ENCODE measurements at places on chromosomes 5 and 9.

DNA sequence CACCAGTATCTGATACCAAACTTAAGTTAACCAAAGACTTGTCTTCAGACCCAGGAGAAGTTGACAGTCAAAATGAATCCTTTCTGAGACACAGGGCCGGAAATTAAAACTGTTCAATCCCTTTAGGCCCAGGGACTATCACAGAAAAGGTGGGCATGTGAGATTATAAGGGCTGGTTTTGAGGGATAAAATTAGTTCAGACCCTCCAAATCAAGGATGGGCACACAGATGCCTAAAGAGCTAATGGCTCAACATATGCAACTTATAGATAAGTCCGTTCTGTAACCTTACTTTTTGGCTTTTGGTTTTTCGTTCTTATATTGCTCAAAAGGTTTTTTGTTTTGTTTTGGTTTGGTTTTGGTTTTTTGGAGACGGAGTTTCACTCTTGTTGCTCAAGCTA, 129.6 kb upstream of the ABCA1 start:
- no peak for DNase-seq

GRCh38 chr5:23840083-23840482, 332.7 kb downstream of the PRDM9 start:
- no peak for DNase-seq

DNA sequence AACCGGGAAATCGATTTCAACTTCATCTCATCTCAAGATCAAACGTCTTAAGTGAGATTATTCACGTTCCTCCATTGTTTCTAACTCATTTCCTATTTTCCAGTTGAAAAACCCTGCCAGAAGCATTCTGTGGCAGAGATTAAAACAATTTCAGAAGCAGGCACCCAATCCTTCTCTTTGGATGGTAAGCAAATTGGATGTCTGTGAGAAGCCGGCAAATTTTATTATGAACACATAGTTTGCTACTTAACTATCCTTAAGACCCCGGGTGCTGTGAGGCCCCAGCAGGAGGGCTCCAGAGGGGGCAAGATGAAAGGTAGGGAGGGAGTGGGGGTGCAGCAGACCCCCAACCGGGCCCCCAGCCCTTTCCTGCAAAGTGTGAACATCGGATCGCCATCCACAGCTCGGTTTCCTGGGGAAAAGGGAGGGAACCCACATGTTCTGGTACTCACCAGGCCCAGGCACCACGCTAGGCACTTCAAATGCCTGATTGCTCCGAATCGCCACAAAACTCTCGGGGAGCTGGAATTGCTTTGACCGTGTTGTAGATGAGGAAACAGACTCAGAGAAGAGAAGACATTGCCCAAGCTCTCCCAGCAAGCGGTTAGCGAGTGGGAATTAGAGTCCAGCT, 167.1 kb upstream of the MVB12B start:
- no peak for DNase-seq

DNA sequence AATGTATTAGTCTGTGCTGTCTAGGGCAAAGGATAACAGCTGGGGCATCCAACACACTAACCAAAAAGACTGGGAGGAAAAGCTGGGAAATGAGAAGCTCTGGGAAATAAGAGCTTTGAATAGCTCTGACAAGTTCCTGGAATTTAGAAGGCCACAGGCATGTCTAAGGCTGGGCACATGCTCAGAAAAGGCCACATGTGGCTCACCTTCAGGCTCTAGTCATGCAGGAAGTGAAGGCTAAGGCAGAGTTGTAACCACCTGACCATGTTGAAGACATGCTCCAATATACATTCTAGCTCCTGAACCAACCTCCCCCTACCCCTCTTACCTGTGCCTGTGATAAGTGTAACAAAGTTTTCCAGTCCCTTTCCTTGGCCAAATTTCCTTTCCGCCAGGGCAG, 31.7 kb downstream of the CLTA start:
- no peak for DNase-seq

- DNase-seq: no peak
These were observed 385.0 kb upstream of the TRPC7 start for GRCh38 chr5:136750224-136750862.

GRCh38 chr5:127612441-127613141, 36.3 kb upstream of the CTXN3 start:
- DNase-seq: no peak

DNA sequence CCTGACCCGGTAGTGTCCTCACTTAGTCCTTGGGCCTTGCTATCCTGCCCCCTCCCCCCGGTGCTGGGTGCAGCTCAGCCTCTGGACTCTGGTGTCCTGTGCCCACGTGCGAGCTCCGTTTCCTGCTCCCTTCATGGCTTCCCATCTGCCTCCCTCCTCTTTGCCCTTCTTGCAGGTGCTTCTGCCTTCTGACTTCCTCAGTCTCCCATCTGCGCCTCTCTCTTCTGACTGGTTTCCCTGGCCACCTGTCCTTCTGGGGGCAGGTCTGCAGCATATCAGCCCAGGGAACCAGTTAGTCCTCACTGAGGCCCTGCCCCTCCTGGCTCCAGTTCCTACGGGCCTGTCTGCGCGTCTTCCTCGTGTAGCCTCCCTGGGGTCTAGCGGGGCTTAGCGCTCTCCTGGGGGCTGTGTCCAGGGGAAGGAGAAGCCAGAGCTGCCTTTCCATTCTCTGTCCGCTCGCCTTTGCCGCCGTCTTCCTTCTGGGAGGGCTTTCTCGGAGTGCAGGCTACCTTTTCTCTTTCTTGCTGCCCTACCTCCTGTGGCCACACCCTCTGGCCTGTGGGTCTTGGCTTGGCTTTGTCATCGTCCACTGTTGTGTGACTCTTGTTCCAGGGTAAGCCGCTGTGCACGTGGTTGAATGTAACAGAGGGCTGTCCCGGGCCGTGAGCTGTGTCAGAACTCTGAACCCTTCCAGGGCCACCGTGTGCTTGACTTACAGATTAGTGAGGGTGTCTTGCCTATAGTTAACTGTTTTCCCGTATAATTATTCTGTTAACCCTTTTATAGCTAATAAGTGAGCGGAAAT, 51.8 kb downstream of the EHMT1 start:
- no peak for DNase-seq

- peak; percentile 36 for DNase-seq
These were observed 3.6 kb upstream of the RGMB start for GRCh38 chr5:98769959-98770208.

- DNase-seq: no peak
These were observed 2.5 kb downstream of the CXXC5 start for GRCh38 chr5:139650689-139651042.

DNA sequence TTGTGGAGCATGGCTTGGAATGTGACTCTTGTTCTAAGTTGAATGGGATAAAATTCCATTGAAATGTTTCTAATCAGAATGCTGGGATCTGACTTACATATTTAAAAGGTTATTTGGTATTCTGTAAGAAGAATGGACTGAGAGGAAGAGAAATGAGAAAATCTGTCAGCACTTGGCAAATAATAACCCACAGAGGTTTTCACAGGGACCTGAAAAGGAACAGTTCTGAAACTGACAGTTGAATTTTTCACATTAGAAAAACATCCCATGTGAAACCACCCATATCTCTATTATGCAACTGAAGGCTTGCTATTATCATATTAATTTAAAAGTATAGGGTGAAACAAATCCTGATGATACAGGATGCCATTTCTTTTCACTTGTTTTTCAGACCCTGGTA, 302.7 kb downstream of the EPB41L4A start:
- no peak for DNase-seq

DNA sequence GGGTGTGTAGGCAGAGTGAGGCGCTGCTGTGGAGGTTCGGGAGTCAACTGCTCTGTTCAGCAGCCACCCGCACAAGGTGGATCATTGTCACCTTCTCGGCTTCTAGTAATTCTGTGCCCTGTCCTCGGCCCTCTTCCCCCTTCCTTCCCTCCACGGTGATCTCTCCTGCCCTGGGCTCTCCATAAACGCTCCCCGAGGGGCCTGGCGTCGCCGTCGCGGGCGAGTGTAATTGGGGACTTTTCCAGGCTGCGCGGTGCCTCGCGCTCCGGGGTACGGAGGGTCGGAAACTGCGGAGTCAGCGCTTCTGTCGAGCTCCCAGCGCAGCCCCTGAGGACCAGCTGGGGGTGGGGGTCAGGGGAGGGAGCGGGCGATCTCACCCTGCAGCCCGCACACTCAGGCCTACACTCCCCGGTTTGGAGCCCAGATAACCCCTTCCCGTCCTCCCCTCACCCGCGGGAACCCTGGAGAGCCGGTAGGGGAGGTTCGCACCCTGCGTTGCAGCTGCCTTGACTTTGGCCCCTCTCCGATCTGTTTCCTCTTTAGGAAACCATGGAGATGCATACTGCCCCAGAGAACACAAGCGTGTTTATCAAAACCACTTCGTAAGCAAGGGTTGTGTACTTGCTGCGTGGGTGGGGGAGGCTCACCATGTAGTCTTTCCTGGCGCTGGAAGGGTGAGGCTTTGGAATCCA, 188.3 kb upstream of the ZNF618 start:
- no peak for DNase-seq

GRCh38 chr5:76710991-76711390, 4.9 kb upstream of the F2R start:
- no peak for DNase-seq

DNA sequence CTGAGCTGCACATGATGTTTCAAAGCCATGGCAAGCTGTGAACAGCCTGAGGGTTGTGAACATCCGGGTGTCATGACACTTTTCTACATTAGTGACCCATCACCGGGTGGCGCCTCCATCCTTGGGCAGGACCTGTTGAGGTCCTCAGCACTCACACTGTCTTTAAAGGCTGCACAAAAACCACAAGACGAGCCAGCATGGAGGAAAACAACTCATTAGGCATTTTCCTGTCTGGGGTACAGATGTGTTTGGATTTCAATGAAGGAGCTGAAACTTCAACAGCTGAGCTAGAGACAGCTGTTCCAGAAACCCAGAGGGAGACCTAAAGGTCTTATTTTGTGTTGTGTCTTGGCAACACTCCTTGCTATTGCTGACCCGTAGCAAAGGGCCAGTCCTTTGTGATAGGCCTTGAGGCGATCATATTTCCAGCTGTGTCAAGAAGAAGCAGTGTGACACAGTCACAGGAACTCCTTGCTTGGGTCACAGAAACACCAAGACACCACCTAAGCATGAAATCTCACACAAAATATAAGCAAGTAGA, 151.8 kb upstream of the VLDLR start:
- peak; percentile 26 for DNase-seq

DNA sequence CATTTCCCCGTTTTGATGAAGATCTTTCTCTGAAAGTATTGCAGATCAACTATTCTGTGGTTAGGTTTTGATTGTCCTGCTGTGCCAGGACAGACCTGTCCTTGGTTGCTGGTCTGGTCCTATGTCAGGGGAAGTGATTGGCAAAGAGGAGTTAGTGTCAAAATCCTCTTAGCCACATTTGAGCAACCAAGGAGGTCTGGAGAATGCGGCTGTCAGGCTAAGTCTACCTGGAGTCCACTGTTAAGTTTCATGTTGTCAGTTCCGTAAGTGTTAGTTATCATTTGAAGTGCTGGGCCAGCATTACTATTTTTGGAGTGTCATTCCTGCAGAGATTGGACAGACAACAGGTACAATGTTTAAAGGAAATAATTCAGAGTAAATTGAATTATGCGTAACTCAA, 62.3 kb downstream of the UBE2QL1 start:
- DNase-seq: no peak

DNA sequence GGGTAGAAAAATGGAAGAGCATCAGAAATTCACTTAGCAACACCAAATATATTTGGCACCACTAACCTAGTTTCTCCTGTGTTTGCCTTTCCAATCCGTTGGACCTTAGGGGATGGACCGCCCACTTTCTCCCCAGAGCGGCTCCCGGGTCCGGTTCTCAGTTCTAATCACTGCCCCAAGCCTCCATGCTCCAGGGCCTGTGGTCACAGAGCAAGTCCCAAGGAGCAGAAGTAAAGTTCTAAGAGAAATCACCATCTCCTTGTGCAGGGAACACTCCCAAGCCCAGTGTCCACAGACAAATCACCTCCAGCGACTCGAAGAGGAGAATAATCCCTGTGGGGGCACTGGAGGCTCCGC, 728 bp upstream of the SLC1A1 start:
- peak; percentile 49 for DNase-seq

DNA sequence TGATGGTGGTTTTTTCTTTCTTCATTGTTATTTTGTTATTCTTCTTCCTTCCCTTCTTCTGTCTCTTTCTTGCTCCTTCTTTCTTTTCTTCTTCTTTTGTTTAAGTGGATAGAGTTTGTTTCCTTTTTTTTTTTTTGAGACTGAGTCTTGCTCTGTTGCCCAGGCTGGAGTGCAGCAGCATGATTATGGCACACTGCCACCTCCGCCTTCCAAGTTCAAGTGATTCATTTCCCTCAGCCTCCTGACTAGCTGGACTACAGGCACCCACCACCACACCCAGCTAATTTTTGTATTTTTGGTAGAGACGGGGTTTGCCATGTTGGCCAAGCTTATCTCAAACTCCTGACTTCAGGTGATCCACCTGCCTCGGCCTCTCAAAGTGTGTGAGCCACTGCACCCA, 40.3 kb downstream of the JAK2 start:
- DNase-seq: peak; percentile 28

DNA sequence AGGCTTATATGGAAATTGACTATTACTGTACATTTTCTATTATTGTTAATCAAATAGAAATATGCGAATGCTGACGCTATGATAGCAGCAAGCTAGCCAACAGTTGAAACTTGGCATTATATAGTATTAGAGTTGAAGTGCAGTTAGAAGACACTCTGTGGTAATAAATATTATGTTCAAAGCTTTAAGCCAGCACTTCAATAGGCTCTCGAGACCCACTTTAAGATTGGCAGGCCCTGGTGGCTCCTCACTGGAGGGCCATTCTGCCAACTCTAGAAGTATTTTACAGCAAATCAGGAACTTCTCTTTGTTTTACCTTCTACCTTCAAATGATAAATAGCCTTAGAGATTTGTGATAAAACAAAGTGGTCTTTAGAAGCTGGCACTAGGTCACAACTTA, 2029.0 kb upstream of the WWC1 start:
- no peak for DNase-seq

- DNase-seq: no peak
These were observed 58.9 kb downstream of the IRF1 start for GRCh38 chr5:132431632-132432031.

DNA sequence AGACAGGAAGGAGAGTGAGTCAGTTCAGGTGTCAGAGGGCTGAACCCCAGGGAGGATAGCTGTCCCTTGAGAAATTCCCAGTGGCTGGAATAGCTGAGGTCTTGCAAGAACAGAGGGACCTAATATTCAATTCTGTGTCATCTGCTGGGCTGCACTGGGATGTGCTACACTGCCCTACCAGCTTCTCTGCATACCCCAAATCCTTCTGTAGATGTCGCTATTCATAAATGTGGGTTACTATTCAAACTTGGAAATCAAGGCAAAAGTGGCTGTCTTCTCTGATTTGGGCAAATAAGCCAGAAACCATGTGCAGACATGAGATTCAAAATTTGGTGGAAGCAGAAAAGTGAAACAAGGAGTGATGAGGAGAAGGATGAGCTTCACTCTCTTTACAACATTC, 16.3 kb downstream of the TNFSF8 start:
- no peak for DNase-seq

GRCh38 chr5:76477571-76477970, 74.5 kb downstream of the IQGAP2 start:
- DNase-seq: no peak

- DNase-seq: no peak
These were observed 974 bp downstream of the CLINT1 start for GRCh38 chr5:157857816-157858526.

DNA sequence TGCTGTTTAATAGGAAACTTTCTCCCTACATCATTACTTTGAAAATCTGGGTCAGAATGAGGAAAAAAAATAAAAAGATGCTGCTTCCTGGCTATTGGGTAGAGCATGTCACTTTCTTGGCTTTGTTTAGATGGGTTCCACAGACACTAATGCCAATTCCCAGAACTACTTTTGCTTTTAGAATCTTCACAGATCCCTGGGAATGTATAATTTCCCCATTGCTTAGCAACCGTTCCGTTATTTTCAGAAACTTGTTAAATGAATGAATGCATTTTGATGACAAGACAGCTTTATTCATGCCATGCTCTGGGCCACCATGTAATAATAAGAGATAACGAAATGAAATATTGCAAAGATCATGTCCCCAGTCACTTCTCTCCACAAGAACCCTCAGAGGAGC, 126.5 kb upstream of the TRPC7 start:
- no peak for DNase-seq

Data from left cardiac atrium (tissue), 4 donors.